Stimulated activated CD8-positive, alpha-beta memory T cell treated with anti-CD3 and anti-CD28 coated beads, Interleukin-2, amount 100 ng/mL, for 1 hour (primary cell): ENCODE measurements at places on chromosomes 3 and 15.

DNA sequence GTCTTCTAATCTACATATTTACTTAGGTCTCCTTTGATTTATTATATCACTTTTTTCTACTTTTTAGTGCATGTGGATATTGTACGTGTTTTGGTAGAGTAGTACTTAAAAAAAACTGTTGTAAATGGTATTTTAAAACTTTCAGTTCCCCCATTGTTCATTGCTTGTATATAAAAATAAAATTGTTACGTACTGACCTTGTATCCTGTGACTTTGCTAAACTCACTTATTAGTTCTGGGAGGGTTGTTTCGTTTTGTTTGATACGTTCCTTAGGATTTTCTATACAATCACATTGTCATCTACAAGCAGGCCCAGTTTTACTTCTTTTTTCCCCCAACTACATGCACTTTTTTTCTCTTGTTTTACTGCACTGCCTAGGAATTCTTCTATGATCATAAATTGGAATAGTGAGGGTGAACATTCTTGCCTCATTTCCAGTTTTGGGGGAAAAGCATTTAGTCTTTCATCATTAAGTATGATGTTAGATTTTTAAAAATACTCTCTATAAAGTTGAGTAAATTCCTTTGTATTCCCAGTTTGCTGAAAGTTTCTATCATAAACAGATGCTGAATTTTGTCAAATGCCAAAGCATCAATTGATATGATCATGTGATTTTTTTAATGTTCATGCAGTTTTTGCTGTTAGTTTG is 33.5 kb upstream of the ACKR4 start:
- DNase-seq: no peak

- DNase-seq: peak; percentile 34
Measured at GRCh38 chr3:43296565-43296964, 10.2 kb downstream of the SNRK start.

DNA sequence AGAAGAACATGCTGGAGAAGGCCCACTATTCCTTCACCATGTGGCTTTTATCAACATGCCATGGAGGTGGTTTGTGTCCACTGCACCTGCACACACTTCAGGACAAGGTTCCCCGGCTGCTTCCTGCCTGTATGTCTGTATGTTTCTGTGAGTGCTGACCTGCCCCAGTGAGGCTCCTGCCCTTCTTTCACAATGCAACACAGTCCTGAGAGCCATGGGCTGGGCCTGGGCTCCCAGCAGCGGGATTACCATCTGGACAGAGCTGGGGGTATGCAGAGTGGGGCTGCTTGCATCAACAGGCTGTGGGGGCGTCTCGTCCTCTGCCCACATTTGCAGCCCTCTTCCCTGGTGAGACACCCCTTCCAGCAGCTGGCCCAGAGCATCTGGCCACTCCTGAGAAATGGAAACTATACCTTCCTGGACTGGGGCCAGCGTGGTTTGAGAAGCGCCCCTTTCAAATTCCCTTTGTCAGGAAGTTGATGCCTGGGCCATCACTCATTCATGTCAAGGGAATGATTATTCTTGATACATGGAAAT is 29.3 kb upstream of the C15orf39 start:
- no peak for DNase-seq

- no peak for DNase-seq
Measured at GRCh38 chr15:65987100-65987499, 117.8 kb downstream of the RAB11A start.

GRCh38 chr3:197463279-197463678 is 92.5 kb downstream of the BDH1 start:
- no peak for DNase-seq

DNA sequence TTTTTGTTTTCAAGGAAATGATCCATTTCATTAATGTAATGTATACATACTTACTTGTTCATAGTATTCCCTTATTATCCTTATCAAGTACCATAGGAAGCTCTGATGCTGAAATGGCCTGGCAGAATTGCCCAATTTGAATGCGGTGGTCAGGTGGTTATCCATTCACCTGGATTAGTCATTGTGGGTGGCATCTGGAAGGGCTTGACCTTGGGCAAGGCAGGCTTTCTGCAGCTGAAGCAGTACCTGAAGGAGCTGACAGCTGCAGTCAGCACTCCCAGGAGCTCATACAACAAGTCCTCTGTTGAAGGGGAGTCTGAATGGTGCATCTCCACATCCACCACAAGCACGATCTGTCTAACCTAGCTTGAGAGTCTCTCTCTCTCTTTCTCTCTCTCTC is 12.2 kb upstream of the IQCF5 start:
- no peak for DNase-seq

DNA sequence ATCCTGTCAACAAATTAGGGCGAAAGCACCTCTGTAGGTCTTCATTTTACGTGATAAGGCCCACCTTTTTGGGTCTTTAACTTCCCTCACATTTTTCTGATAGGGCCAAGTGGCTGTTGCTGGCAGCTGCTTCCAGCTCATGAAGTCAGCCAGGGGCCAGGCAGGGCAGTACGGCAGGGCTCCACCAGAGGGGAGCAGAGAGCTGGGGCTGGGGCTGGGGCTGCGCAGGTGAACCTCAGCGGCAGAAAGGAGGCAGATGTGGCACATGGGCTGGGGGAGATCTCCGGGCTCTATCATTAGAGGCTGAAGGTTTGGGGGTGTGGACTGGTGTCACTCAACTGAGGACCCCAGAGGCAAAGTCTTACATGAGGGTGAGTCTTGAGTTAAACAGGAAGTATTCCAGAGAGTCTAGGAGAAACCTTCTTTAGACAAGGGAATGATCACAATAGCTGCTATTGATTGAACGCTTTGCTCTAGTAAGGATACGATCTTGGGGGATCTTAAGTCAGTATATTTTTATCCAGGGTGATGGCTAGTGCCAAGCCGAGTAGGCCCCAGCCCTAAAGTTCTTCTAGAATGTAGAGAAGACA is 62.8 kb upstream of the MEX3B start:
- peak; percentile 19 for DNase-seq

GRCh38 chr3:4993276-4994143 is 14.3 kb downstream of the BHLHE40 start:
- DNase-seq: no peak

GRCh38 chr3:187952849-187953248 is 201.1 kb upstream of the LPP start:
- no peak for DNase-seq

DNA sequence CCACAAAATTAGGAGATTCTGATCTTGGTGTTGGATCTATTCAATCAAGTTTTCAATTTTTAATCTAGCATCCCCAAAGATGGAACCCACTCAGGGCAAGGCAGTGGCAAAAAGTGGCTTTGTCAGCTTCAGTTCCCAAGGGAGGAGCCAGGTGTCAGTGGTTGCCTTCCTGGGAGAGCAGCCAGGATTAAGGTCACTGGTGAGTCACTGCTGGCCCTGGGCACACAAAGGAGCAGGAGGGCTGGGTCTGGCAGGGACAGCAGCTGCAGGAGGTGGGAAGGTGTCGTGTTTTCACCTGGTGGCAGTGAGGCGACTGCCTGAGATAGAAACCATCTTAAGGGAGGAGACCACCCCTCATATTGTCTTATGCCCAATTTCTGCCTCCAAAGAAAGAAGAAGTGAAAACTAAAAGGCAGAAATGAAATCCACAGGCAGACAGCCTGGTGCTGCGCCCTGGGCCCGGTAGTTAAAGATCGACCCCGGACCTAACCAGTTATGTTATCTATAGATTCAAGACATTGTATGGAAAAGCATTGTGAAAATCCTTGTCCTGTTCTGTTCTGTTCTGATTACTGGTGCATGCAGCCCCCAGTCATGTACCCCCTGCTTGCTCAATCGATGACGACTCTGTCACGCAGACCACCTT is 5.9 kb upstream of the KLHL25 start:
- no peak for DNase-seq

DNA sequence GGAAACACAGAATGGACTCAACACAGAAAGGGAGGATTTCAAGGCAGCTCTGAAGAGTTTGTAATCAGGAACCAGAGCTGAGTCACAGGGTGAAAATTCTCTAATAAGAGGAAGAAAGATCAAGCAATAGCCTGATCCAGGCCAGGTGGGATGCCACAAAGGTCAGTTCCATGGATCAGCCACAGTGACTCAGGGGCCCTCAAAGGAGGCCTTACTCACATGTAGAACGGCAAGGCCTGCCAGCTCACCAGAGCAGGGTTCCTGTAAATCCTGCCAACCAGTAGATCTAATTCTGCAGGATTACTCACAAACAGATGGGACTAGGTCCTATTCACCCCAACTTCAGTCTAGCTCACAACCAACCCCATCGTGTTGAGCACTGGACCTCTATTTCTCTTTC is 78.3 kb upstream of the PPP2R3A start:
- DNase-seq: no peak

GRCh38 chr3:13294442-13295351 is 125.4 kb downstream of the NUP210 start:
- DNase-seq: no peak

GRCh38 chr3:195903950-195904290 is 4.4 kb downstream of the TNK2 start:
- DNase-seq: no peak

DNA sequence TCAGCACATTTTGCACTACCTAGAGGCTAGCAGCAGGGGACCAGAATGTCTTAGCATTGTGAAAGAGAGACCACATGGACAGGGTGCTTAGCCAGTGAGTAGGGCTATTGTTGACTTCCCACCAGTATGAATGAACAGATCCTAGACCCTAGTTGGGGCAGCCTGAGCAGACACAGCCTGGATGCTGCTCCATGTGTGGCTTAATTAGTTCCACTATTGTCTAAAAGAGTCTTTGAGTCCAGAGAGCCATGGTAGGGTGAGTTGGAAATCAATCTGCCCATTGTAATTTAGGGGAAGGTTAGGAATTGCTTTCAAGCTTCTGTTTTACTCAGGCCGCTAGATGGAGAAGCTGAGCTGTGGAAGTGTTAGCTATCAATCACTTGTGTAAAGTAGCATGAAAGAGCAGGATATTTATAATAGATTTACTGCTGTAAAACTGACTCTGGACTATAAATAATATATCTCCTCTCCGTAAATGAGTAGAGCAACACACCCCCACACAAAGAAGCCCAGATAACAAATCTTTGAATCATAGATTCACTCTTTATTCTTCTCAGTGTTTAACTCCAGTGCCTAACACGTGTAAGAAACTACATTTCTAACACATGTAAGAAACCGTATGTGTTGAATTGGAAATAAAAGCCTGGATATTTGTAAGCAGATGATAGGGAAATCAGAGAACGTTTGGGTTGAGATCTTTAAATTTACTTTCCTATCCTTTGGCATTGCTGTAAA is 4.1 kb upstream of the GCSAM start:
- DNase-seq: no peak

GRCh38 chr15:31049682-31050615 is 51.6 kb downstream of the TRPM1 start:
- no peak for DNase-seq

- DNase-seq: no peak
Measured at GRCh38 chr3:120855665-120856437, 52.2 kb upstream of the STXBP5L start.

DNA sequence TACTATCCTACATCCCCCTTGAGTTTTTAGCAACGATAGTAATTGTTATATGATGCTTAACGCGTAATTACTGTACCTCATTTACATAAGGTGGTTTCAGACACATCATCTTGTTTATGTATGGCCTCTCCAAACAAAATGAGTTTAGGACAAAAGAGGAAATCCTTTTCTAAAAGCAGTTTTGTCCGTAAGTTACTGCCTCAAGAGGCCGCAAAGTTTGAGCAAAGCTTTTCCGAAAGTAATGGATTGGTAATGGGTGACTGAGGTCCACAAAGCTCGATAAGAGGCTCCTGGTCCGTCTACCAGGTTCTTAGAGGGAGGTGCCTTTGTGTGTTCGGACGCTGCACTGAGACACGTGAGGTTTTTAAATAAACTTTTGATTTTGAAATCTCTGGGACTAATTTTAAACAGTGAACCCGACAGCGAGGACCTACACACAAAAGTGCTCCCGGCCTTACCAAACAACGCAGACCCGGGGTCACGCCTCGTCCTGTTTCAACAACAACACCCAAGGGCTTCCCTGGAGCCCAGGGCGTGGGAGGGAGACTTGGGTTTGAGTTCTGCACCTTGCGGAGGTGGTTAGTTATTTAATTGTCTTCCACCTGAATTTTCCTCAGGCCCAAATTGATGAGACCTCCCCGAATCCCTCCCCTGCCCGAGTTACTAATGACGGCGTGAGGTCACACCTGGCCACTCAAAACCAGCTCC is 456 bp upstream of the C15orf61 start:
- no peak for DNase-seq

- DNase-seq: no peak
Measured at GRCh38 chr3:34024447-34025240, 226.2 kb downstream of the PDCD6IP start.

DNA sequence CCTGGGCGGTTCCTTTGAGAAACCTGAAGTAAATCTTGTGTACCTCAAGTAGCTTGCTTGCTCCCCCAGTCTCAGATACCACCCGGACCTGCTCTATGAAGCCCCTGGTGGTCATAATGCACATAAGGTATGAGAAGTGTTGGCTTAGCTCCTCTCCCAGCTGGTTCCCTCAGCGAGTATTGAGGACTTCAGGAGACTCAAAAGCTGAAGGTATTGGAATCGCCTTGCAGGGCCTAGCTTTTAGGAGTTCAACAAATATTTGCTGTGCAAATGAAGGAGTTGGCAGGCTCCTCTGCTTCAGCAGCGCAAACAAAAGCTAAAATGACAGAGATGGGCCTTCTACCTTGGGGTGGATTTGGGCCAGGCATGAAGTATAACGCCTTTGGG is 1.7 kb downstream of the CMTM8 start:
- DNase-seq: no peak

GRCh38 chr15:40660686-40661085 is 34.3 kb upstream of the RAD51 start:
- no peak for DNase-seq

- no peak for DNase-seq
Measured at GRCh38 chr3:73791356-73791755, 166.6 kb upstream of the PDZRN3 start.

GRCh38 chr15:52462806-52463360 is 65.8 kb downstream of the MYO5A start:
- no peak for DNase-seq

DNA sequence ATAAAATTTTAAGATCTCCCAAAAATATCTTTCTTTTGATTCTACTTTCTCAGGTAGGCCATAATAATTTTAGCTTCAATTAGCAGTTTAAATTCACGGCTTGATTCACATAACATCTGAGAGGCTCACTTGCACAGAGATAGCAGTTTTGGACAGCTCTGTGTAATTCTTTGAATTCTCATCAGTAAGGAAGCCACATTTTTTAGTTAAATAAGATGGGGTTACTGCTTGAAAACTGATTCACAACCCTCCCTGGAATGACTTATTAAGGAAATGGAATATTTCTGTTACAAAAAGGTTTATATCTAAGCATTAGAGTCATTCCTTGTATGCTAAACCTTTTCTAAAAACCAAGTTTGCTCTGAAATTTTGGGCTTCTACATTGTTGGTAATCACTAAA is 212.7 kb downstream of the ALCAM start:
- DNase-seq: no peak

DNA sequence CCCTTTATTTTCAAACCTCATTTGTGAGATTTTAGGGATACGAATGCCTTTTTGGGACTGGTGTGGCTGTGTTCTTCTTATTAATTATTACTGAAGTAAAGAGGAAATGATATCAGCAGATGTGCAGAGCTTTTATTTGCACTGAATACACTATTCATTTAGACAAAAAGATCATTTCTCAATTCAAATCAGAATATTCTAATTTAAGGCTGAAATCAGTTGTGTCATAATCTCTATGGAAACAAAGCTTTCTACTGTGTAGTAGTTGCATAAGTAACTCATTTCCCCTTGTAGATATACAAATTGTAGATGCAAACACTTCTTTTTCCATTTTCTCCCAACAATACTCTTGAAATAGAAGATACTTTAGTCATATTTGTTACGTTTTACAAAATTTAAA is 56.0 kb downstream of the PDE8A start:
- DNase-seq: no peak

- no peak for DNase-seq
Measured at GRCh38 chr15:34708422-34708821, 46.4 kb downstream of the GJD2 start.
